ENCODE measurements at places on chromosomes 3 and 15.

DNA sequence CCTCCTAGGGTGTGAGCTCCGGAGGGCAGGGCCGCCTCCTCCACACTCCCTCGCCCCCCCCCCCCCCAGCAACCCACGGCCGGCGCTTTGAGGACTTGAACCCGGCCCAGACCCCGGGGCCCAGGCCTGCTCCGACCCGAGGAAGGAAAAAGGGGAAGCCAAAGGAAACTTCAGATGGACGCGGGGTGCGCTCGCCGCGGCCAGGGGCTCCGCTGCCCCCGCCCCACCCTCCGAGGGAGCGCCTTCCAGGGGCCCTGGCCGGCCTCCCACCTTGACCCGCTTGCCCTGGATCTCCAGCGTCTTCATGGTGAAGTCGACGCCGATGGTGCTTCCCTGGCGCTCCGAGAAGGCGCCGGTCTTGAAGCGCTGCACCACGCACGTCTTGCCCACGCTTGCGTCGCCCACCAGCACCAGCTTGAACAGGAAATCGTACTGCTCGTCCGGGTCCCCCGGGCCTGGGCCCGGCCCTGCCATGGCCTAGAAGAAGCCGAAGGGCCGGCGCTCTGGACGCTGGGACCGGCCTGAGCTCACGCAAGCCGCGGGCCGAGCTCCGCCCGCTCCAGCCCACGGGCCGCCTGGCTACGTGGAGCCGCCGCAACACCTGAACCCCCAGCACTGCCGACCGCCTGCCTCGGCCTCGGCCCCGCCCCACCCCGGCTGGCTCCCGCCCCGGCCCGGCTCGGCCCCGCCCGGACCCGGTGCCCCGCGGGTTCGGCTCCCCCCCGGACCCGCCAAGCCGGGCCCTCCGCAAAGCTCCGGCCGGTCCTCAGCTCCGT is 400 bp downstream of the RAB43 start:
- DNase-seq = no peak

- peak; percentile 31 for DNase-seq
These were observed 6.4 kb downstream of the AAGAB start for GRCh38 chr15:67248011-67248505.

- DNase-seq = no peak
These were observed 404.4 kb upstream of the PROK2 start for GRCh38 chr3:72189339-72189738.

DNA sequence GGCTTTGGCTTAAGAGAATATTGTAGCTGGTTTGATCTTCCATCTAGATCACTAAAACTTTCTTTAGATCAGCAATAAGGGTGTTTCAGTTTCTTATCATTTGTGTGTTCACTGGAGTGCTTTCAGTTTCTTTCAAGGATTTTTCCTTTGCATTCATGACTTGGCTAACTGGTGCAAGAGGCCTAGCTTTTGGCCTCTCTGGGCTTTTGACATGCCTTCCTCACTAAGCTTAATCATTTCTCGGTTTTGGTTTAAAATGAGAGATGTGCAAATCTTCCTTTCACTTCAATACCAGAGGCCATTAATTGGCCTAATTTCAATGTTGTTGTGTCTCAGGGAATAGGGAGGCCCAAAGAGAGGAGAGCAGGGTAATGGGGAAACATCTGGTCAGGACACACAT is 30.3 kb upstream of the CCNB2 start:
- no peak for DNase-seq

- no peak for DNase-seq
These were observed 43.2 kb upstream of the PRR23E start for GRCh38 chr3:127149621-127150310.

GRCh38 chr3:106965307-106965706 is 411.9 kb upstream of the CCDC54 start:
- DNase-seq = no peak

GRCh38 chr15:61749169-61749568 is 311.1 kb downstream of the VPS13C start:
- DNase-seq = no peak
